ENCODE measurements at places on chromosomes 6 and 20. TPM values are rescaled to one million over a fixed set of nuclear protein-coding genes. Genes with fewer than 3 reads are reported as not detected.

The BPIFB2 gene
- polyA plus RNA-seq, result not detected

The MRPS18B gene
- 73.0 TPM for polyA plus RNA-seq

The LY6G6D gene
- polyA plus RNA-seq, result not detected

GRCh38 chr20:23161244-23161891 lies 75.2 kb upstream of the CD93 start:
- H3K36me3 ChIP-seq, result no peaks in the 10 kb centered on the region
- H3K27ac ChIP-seq, result peak overlapping the region; percentile 5
- H3K4me1 ChIP-seq, result peaks cover 54% of the 10 kb centered on the region
- H3K4me3 ChIP-seq, result no peak overlapping the region
- DNase-seq, result peak; percentile 84

- H3K4me3 ChIP-seq, result no peak overlapping the region
- H3K4me1 ChIP-seq, result no peaks in the 10 kb centered on the region
- H3K36me3 ChIP-seq, result peaks cover 91% of the 10 kb centered on the region
- DNase-seq, result no peak
Measured at GRCh38 chr6:160106701-160107100, 14.9 kb upstream of the SLC22A1 start.

DNA sequence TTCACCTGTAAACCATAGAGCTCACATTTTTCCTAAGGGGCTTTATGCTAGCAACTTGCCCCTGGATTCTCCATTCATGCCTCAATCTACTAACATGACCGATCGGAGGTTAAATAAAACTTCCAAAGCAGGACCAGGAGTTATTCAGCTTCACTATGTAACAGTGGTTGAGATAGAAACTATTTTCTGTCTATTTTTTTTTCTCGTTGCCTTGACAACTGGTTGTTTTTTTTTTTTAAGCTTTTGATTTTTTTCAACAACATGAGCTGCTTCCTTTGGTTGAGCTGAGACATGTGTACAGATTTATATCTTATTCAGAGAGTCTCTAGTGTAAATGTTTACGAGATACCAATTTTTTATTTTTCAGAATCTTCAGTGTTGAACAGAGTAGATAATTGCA lies 85.7 kb downstream of the SHLD1 start:
- H3K27me3 ChIP-seq, result no peaks in the 10 kb centered on the region
- H3K4me3 ChIP-seq, result no peak overlapping the region
- peaks cover 26% of the 10 kb centered on the region for H3K4me1 ChIP-seq

GRCh38 chr6:130020073-130020906 lies 1.9 kb downstream of the L3MBTL3 start:
- peaks cover 32% of the 10 kb centered on the region for H3K4me1 ChIP-seq
- DNase-seq, result peak; percentile 91
- no peaks in the 10 kb centered on the region for H3K27me3 ChIP-seq
- H3K4me3 ChIP-seq, result peak overlapping the region; percentile 83

DNA sequence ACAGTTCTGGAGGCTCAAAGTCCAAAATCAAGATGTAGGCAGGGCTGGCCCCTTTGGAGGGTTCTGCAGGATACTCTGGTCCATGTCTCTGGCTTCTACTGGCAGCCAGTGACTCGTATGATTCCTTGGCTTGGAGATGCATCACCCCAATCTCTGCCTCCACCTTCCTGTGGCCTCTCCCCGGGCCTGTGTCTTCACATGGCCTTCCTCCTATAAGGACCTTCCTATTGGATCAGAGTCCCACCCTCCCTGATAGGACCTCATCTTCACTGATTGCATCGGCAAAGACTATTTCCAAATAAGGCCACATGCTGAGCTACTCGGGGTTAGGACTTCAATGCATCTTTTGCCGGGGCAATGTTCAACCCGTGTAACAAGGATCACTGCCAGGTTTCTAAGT lies 509.0 kb downstream of the CD83 start:
- no peaks in the 10 kb centered on the region for H3K36me3 ChIP-seq
- H3K4me1 ChIP-seq, result peaks cover 13% of the 10 kb centered on the region
- H3K4me3 ChIP-seq, result no peak overlapping the region
- no peak overlapping the region for H3K27ac ChIP-seq

Measured in spleen (tissue), 13 donors.